ENCODE measurements at places on chromosomes 12 and 14.
A peak's percentile ranks its signal among the peaks of the same experiment; 100 is the strongest.

DNA sequence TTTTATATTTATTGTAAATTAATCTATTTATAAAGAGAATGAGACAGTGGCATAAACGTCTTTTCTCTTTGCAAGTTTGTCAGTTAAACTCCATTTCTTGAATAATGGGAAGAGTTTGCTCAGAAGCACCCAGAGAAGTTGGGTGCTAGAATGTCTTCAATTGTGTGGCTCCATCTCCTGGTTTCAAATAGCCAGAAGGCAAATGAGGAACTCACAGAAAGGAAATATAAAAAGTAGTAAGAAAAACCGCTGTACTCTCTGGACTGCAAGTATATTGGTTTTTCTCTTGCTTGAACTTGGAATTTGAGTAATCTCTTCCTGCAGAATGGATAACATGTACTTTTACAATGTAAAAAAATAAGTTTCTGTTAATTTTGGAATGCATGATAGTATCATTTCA lies 217.5 kb downstream of the DPY19L2 start:
- no peak for DNase-seq

- no peak for DNase-seq
Observed at GRCh38 chr12:16636435-16637055, 30.6 kb upstream of the LMO3 start.

GRCh38 chr12:49188201-49188915 lies 522 bp downstream of the TUBA1A start:
- DNase-seq, result peak; percentile 66

DNA sequence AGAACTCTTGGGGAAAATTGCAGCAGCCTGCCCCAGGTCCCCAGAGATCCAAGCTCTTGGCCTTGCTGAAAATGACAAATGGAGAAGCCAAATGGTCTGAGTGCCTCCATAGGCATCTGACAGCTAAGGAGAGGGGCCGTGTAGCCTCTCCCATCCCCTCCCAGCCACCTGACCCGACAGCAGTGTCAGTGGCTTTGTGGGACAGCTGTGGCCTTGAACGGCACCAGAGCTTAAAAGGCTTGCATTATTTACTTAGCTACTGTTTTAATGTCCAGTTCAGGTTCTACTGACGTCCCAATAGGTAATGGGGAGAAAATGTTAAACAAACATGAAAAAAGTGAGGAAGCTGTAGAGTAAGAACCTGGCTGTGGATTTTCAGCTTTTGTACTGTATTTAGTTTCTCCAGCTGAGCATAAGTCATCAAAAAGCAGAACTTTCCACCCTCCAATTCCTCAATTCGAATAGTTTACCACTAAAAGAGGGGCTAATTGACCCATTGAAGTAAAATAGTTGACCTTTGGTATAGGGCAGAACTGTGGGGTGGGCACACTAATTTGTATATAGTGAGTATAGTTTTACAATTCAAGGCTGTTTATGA lies 50.0 kb downstream of the FOS start:
- DNase-seq, result no peak

DNA sequence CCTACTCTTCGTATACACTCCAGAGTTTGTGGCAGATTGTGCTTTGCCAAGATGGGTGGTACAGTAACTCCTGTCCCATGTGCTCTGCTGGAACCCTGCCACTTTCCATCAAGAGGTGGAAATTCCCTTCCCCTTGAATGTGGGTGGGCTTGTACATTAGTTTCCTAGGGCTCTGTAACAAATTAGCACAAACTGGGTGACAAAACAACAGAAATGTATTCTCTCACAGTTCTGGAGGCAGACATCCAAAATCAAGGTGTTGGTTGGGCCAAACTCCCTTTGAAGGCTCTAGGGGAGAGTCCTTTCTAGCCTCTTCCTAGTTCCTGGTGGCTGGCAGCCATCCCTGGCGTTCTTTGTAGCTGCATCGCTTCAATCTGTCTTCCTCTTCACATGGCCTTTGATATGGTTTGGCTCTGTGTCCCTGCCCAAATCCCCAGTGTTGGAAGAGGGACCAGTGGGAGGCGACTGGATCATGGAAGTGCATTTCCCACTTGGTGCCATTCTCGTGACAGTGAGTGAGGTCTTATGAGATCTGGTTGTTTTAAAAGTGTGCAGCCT lies 117.5 kb downstream of the VRK1 start:
- no peak for DNase-seq

DNA sequence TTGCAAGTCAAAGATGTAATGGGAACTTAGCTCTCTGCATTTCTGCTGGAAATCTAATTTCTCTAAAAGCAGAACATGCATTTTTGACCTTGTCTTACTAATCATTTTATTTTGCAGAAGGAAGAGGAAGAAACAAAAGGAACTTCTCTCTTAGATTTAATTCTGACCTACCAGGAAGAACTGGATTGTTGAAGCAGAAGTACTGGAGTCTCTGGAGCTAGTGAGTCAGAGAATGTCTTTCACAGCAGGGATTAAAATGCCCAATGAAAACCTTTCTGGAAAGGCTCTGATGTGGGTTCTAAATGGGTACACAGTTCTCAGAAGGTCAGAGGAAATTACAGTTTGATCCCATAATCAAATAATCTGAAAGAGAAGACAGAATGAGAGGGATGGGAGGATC lies 70.8 kb upstream of the GNG2 start:
- DNase-seq, result no peak

DNA sequence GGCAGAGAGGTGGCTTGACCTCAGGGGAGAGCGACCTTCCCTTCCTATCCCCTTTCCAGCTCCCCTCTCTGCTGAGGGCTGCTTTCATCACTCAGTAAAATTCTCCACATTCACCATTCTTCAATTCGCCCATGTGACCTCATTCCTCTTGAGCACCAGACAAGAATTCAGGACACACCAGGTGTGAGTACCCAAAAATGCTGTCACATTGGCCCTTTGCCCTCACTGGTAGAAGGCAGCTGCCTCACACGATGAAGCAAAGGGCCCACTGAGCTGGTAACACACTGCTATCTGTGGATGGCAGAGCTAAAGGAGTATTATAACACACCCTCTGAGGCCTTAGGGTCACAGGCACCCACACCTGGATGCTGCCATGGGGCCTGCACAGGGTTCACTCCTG lies 59.7 kb downstream of the SSH1 start:
- no peak for DNase-seq

DNA sequence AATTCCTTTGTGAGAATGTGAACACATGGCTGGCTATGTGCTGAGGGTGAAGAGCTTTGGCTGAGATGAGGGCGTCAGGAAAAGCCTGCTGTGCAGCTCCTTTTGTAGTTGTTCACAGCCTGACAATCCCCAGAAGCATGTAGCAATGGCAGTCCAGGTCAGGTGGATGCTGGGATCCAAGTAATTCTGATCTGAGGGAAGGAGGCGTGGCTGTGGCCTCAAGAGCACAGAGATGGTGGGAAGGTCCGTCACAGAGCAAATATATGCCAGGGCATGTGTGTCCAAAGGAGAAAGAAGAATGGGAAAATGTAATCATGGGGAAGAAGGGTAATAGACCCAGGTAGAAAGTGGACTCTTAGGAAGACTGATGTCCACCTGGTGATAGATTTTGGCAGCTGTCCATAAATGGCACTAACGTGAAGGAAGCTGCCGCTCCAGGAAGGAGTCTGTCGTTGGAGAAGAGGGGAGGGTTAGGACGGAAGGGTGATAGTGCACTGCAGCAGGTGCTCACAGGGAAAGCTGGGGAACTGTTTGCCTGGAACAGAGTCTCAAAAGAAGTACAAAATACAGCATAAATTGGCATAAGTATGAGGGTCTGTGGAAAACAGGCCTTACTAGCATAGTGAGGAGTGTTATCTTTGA lies 13.8 kb downstream of the MGST1 start:
- DNase-seq, result no peak

Measured in stimulated activated CD4-positive, alpha-beta T cell treated with anti-CD3 and anti-CD28 coated beads, Interleukin-12 subunit alpha, Interleukin-12 subunit beta, amount 100 ng/mL, for 4 hours (primary cell).